SHP77 treated with DMSO at 0.1 percent for 48 hours (cell line): ENCODE measurements at places on chromosomes 16 and 17.

DNA sequence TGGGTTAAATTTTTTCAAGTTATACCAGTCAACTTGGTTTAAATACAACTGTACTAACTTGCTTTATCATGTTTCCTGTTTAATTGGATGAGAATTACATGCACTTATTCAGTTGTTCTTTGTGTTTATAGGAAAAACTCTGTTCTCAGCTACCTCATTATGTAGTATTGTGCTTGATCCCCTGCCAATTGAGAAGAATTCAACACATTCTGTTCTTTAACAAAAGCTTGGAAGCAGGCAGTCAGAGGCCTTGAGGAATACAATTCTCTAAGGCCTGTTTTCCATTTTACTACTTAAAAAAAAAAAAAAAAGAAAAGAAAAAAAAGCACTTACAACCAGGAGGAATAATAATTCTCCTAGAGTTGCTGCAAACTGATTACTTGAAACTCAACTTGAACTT is 60.6 kb upstream of the CMIP start:
- no peak for DNase-seq

DNA sequence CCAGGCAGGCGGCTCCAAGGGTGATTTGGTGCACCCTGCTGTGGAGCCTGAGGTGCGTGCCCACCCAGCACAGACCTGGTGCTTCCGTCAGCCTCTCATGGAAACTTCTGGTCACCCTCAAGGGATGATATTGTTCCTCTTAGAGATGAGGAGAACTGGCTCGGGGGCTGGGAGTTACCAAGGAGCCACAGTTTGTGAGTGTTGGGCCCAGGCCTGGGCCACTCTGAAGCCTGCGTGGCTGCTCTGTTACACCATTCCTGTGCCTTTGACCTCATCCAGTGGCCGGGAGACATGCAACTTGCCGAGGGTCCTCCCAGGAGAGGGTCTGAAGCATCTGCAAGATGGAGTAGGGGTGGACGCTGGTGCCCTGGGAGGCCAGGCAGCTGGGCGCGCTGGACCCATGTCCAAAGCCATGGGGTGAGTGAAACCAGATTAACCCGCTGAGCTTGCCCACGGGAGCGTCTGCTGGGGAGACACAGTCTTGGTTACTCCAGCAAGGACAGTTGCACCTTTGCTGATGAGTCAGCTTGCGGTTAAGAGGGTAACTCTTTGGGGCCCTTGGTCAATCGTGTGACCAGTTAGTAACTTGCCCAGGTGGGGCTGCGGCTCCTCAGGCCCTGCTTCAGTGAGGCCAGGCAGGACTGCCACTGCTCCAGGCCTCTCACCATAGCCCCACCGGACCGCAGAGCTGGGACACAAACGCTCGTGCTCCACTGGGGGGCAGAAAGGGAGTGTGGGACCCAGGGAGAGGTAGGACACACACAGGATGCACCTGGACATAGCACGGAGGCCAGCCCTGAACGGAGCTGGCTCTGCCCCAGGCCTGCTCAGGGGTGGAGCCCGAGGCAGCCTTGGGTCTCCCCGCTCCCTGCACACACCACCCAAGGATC is 7.5 kb downstream of the C16orf90 start:
- DNase-seq = no peak

DNA sequence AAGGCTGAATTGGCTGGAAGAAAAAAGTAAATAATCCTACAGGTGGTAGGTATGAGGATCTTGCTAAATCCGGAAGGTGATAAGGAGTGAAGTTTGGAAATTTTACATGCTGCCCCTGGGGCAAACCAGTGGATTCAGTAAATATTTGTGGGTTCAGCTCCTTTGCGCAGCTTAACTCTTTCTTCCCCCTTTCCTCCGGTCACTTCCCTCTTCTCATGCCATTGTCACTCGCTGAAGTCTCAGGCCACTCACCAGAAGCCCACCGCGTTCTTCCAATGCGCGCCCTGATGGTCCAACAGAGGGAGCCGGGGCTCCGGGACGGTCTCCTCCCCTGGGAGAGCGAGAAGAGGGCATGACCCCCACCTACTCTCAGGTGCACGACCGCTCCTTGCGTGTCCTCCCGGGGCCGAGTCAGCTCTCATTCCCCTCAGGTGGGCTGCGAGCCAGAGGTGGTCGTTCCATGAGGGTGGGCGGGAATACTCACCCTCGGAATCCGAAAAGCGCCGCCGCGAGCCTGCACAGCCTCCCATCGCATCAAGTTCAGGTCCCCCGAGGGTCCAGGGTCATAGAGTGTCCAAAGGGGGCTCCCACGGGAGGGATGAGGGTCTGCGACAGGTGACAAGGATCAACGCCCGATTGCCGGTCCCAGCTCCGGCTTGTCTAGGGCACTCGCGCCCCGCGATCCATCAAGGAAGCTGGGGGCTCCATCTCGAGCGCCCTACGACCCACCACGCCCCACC is 474 bp downstream of the CLN3 start:
- no peak for DNase-seq

- DNase-seq = no peak
Observed at GRCh38 chr17:76500074-76500746, 1.0 kb downstream of the RHBDF2 start.

GRCh38 chr17:50621574-50622031 is 13.1 kb upstream of the ABCC3 start:
- DNase-seq = peak; percentile 90

DNA sequence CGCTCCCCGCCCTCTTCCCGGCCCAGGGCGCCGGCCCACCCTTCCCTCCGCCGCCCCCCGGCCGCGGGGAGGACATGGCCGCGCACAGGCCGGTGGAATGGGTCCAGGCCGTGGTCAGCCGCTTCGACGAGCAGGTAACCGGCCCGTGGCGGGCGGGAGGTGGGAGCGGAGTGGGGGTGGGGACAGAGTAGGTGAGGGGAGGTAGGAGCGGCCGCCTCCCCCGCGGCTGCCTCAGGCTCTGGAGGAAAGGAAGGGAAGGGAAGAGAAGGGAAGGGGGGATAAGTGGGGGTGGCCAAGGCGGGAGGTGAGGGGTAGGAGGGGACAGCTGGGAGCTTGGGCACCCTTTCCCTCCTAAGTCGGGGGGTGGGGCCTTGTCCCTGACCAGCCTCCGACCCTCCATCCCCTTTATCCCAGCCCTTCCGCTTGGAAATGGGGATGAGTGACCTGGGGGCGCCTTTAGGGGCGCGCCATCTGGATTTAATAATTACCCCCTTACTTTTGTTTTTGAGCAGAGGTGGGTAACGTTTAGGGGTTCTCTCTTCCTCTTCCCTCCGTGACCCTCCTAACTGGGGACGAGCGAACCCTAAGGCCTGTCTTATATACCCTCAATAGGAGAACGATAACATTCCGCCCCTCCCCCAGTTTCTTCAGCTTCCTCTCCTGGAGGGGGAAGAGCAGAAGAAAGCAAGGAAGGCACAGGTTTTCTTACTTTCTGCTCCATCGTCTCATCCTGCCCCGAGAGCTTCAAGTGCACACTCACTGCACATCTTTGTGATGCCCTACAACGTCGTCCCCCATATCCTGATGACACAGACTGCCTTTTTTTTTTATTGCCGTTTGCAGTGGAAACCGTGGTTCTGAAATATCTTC is 694 bp downstream of the NF1 start:
- DNase-seq = no peak

- DNase-seq = no peak
Observed at GRCh38 chr17:82566129-82566960, 46.8 kb downstream of the FOXK2 start.

DNA sequence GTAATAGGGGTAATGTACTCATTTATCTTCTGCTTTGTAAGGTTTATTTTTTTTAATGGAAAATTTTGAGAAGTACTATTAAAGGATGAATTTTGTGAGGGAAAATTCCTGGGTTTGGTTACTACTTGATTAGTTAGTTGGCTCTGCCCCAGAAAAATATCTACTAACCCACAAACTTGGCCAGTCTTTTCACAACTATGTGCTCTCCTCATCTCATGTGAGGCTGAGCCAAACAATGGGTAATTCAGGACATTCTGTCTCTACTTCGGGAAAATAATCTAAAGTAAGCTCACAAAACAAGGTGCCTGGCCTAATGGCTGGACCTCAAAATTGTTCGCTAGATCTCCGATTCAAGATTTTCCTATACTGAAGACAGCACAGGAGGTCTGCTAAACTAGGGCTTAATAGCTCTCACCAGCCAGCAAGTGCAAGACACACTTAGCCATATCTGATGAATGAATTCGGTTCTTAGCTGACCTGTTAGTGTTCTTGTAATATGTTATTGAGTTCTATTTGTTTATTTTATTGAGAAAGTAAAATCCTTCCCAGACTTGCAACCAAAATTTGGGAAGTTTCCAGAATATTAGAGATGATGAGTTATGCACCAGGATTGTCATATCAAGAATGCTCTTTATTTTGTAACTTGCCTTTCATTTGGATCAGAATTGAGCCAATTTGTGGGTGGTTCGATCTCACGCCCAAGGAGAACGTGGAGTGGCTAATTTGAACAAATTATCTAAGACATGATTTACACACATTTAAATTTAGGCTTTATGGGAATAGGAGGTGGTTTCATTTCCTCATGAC is 5.7 kb downstream of the KCNJ16 start:
- DNase-seq = no peak

- DNase-seq = no peak
Observed at GRCh38 chr17:61057257-61057656, 342.4 kb upstream of the TBX2 start.

DNA sequence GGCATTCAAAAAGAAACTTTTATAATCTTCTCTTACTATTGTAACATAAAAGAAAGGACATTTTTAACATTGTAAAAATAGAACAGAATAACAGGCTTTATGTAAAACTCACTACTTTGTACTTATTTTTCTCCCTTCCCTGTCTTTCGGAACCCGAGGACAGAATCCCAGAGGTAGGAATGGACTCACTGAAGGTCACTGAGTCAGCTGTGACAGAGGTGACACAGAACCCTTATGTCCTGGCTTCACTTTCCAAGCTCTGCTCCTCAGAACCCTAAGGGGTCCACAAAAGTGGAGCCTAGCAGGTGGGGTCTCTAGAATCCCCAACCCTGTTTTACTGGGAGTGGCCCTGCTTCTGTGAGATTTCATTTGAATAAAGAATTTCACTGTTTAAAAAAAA is 3.7 kb downstream of the KCTD13 start:
- DNase-seq = no peak

DNA sequence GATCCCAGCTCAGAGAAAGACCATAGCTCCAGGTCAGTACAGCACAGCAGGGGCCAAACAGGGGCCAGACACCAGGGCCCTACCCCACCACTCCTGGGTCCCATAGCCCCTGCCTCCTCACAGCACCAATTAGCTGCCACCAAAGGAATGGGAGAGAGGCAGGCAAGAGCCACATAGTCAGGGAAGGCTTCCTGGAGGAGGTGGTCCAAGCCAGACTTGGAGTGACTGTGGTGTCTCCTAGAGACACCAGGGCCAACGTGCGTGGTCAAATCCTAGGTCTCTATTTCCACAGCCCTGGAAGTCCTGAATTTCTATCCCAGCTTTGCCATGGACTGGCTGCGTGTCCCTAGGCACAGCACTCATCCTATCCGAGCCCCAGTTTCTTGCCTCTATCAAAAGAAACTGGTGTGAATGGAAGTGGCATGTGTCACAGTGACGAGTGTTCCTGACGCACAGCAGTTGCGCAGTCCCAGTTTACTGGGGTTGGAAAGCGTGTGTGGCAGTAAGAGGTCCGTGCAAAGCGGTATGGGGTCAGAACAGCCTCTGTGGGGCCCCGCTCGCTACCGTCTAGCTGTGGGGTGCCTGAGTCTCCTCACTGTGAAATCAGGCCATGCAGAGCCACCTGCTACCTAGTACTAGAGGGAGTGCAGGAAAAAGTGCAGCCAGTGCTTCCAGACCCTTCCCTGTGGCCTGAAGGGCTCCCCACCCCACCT is 23.5 kb downstream of the KCNJ12 start:
- DNase-seq = no peak

- DNase-seq = peak; percentile 77
Observed at GRCh38 chr16:85420501-85421337, 192.4 kb upstream of the GSE1 start.

DNA sequence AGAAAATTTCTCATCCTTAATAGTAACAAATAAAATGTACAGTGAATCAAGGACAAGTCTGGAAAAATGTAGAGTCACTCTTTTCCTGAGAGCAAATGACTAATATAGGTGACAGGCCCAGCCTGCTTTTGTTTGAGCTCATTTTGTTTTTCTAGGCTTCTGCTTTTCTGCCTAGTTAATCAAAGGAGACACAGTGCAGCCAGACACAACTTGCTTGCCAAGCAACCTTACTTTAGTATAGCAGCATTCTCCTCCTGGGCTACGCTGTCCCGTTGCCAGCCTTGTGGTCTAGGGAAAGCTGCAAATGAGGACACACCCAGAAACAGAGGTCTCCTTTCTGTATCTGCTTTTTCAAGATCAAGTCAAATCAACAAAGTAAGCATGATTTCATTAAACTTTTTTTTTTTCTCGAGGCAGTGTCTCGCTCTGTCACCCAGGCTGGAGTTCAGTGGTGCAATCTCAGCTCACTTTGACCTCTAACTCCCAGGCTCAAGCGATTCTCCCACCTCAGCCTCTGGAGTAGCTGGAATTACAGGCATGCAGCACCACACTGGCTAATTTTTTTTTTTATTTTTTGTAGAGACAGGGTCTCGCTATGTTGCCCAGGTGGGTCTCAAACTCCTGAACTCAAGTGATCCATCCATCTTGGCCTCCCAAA is 17.2 kb downstream of the GINS3 start:
- DNase-seq = no peak

GRCh38 chr17:46078675-46079074 is 79.6 kb downstream of the STH start:
- DNase-seq = no peak

- DNase-seq = no peak
Observed at GRCh38 chr17:35709874-35710273, 21.6 kb upstream of the RASL10B start.

DNA sequence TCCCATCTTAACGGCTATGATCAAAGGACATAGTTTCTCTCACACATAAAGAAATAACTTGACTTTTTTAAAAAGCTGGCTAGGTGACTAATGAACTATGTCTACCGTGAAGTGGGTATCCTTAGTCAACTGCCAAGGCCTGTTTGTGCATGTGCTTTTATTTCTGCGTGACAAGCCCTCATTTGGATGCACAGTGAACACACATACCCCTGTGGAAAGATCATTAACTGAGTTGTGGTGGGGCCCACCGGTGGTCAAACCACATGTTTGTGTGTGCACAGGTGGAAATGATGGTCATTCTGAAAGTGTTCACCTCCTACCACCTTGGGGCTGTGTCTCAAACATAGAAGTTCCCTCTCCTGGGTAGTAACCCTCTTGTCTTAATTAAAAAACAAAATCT is 256.1 kb upstream of the SALL1 start:
- no peak for DNase-seq

- no peak for DNase-seq
Observed at GRCh38 chr17:76499267-76499667, 2.0 kb downstream of the RHBDF2 start.
